ENCODE measurements at places on chromosomes 7 and 10.

- no peak for DNase-seq
Measured at GRCh38 chr7:111730476-111731300, 168.4 kb upstream of the IMMP2L start.

- no peak for DNase-seq
Measured at GRCh38 chr10:235915-236314, 100.7 kb downstream of the ZMYND11 start.

DNA sequence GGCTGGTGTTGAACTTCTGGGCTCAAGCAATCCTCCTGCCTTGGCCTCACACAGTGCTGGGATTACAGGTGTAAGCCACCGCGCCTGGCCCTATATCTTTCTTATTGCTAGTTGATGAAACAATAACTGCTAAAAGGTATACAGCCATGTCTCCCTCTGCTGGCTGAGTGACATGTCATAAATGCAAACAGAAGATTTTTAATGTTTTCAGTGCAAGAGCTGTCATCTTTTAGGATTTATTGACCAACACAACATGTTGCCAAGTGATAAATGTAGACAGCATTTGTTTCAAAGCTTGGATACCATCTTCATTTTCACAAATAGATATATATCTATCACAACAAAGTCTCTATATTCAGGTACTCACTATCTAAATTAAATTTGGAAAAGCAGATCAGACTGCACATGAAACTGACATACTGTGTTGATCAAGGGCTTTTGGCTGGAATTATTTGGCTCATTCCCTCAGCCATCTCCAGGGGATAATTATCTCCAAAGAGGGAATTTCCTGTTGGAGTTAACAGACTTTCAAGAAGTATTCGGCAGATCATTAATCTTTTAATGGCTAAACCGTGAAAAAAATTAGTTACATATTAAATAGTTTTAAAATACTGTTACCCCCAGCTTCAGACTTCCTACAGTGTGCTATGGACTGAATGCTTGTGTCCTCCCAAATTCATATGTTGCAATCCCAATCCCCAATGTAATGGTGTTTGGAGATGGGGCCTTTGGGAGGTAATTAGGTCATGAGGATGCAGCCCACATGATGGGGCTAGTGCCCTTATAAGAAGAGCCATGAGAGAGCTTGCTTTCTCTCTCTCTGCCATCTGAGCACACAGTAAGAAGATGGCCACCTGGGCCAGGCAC, 41.3 kb upstream of the SRPK2 start:
- no peak for DNase-seq

GRCh38 chr7:140433396-140433795, 29.5 kb downstream of the RAB19 start:
- DNase-seq: no peak

DNA sequence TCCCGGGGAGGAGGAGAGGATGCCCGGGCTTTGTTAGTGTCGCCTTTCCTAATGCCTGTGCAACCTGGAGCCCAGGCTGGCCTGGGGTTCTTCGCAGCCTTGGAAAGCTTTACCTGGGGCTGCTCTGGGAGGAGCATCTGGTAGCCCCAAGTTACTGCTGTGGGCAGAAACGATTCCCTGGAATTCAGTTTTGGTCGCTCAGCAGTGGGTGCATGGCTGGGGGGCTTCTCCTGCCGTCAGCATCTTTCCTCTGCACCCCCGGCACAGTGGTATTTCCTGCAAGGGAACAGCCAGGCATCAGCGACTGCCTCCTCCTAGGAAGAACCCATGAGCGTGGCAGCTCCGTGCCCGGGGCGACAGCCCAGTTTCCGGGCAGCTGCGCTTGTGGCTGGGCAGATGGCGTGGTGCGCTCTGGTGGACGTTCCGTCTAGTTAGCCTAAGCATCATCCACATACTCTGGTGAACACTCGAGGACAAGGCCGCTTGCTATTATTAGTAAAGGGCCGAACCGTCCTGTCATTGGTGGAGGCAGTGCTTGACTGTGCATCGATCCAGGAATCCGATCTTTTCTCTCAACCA, 107.0 kb upstream of the BTBD16 start:
- DNase-seq: no peak

DNA sequence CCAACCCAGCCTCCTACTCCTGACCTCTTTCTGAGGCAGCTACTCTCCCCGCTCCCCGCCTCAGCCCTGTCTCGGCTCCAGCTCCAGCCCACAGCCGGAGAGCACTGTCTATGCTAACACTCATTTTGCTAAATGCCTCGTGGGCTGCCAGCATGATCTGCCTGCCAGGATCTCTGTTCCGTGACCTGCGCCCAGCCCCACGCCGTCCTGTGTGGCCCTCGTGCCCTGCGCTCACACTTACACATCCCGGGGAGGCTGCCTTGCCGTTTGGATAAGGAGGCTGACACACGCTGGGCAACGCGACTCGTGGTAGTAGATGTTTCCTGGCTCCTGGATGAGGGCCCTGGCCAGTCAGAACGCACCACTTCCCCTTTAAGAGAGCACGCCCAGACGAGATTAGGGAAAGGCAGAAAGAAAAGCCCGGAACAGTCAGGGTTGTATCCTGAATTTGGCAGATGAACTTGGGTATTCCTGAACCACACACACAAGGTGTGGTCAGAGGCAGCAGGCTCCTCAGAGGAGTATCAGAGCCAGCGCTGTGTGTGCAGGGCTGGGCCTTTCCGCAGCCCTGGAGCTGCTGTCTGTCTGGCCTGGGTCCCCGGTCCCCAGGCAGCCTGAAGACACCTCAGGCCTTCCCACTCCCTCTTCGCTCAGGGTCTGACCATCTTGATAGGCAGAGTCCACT, 97.7 kb upstream of the EFCAB10 start:
- no peak for DNase-seq

DNA sequence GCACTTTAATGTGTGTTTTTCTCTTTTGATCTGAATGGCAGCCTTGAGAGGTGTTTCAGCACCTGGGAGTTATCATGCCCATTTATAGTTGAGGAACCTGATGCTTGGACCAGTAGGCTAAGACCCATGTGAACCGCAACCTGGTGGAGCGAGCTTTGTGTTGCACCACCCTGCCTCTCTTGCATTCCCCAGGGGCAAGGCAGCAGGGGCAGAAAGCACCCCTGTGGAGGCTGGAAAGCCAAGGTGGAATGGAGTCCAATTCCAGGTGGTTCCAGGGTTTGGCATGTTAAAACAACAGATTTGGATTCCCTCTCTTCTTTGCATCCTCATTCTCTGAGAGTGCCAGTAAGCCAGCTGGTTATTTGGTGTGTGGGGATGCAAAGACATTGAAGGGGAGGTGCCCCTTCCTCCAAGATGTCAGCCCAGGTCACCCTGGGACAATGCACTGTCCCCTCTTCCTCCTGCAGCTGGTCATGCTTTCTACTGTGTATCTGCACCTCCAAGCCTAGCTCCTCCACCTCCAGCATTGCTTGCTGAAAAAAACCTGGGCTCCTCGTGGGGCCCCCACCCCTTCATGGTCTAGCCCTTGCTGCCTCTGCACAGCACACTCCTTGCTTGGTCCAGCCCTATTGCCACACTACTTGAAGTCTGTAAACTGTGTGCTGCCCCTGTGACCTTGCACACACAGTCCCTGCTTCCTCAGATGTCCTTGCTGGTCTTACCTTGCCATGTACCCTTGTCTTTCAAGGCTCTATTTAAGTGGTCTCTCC, 5.6 kb upstream of the CDH23 start:
- DNase-seq: no peak

GRCh38 chr10:31759124-31759798, 169.4 kb downstream of the ARHGAP12 start:
- peak; percentile 61 for DNase-seq

GRCh38 chr10:86868353-86868752, 89.1 kb downstream of the MMRN2 start:
- no peak for DNase-seq

- DNase-seq: no peak
Measured at GRCh38 chr7:100584054-100584682, 1.8 kb downstream of the LRCH4 start.

DNA sequence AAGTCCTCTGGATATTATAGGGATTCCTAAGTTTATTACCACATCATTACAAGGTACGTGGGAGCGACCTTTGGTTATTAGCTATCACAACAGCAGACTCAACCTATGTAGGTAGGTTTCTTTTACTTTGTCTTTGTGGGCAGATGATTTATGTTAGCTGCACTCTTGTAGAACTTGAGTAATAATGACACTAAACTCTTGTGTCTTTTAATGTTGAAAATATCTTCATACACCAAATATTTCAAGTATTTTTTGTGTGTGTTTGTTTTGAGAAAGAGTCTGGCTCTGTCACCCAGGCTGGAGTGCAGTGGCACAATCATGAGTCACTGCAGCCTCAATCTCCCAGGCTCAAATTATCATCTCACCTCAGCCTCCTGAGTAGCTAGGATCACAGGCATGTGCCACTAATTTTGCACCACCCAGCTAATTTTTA, 19.2 kb upstream of the SUPV3L1 start:
- no peak for DNase-seq

- no peak for DNase-seq
Measured at GRCh38 chr10:12431151-12432101, 82.1 kb downstream of the CAMK1D start.
